ENCODE measurements at places on chromosomes 3 and 15. TPM values are rescaled to one million over a fixed set of nuclear protein-coding genes. Genes with fewer than 3 reads are reported as not detected.

The SLC6A1 gene
- not detected for total RNA-seq

The CCR3 gene
- total RNA-seq: not detected

The TGFBR2 gene
- total RNA-seq: 310 TPM

The ALS2CL gene
- total RNA-seq: 3.9 TPM

The ADAMTS7 gene
- total RNA-seq: 4.6 TPM

The APOD gene
- total RNA-seq: 1.3 TPM

The NUP210 gene
- total RNA-seq: 34.3 TPM

The GOLGA8R gene
- total RNA-seq: 1.4 TPM

The HRG gene
- total RNA-seq: not detected

The TMEM158 gene
- total RNA-seq: 2.6 TPM

The GUCA1C gene
- not detected for total RNA-seq

The PSTPIP1 gene
- total RNA-seq: not detected

The RFX7 gene
- 5.0 TPM for total RNA-seq

The PLSCR5 gene
- not detected for total RNA-seq

The CPEB1 gene
- not detected for total RNA-seq

The LRIG1 gene
- total RNA-seq: 79.0 TPM

The IL5RA gene
- not detected for total RNA-seq

The NOX5 gene
- total RNA-seq: not detected

Data from epithelial cell of umbilical artery (primary cell).